ENCODE measurements at places on chromosomes 12 and 14.

DNA sequence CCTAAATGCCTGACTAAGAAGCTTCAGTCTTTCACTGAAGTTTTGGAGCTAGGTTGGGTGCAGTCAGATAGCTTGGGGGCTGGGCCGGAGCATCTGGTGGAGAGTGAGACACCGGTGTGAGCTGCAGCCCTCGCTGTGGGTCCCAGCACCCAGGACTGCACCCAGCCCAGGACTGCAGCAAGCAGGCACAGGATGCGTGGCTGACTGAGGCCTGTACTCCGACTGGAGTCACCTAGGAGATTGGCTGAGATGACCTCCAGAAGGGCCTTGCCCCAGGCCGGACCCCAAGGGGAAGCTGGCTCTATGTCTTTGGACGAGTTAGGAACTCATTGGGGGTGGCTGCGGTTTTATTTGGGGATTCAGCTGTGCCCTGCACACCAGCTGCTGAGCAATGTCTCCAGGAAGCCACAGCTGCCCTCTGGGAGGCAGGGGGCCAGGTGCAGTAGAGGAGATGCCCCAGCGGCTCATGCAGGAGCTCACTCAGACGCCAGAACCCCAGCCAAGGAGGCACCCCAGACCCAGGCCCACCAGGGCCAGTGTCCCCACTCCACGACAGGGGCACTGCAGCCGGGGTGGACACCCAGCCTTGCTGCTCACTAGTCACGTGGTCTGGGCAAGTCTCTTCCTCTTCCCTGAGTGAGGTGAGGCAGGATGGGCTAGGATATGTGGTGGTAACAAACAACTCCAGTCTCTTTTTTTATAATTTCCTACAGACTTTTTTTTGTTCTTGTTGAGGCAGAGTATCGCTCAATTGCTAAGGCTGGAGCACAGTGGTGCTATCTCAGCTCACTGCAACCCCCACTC is 31.8 kb upstream of the RCOR1 start:
- DNase-seq, result no peak

DNA sequence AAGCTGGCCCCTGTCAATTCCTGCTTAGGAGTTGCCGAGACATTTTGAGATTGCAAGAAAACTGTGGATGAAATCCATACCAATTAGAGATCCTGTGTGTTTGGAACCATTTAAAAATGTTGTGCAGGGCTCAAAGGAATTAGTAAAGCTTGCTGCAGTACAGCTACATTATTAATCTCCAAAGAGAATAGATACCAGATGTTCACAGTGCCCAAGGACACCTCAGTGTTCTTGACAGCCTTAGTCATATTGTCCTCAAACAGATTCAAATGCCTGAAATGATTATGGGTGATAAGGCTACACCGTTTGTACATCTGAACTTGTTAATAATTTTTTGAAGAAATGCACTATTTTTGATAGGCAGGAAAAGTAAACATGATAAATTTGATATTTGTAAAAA is 164.6 kb downstream of the MSRB3 start:
- DNase-seq, result no peak

DNA sequence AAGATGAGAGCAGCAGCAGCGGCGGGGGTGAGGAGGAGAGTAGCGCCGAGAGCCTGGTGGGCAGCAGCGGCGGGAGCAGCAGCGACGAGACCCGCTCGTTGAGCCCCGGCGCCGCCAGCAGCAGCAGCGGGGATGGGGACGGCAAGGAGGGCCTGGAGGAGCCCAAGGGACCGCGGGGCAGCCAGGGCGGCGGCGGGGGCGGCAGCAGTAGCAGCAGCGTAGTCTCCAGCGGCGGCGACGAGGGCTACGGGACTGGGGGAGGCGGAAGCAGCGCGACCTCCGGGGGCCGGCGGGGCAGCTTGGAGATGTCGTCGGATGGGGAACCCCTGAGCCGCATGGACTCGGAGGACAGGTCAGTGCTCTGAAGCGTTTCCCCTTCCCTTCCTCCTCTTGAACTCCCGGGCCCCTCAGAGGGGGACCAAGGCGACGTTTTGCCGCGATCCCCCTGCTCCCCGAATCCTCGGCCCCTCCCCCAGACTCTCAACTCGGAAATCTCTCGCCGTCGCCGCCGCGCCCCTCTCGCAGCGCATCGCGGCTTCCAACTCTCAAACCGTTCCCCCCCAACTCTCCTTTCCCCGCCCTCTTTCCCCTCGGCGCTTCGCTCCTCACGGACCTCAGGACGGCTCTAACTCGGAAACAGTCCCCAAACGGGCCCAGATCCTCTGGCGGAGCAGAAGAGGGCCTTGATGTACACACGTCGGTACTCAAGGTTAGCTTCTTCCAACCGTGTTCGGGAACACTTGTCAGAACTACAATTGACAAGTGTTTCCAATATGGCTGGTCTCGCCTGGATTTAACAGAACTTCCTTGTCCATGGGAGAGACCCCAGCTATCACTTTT is 947 bp downstream of the AEBP2 start:
- no peak for DNase-seq

- DNase-seq, result no peak
Observed at GRCh38 chr12:105466901-105467598, 136.6 kb downstream of the C12orf75 start.

- no peak for DNase-seq
Observed at GRCh38 chr12:71276541-71276940, 118.7 kb upstream of the TSPAN8 start.

DNA sequence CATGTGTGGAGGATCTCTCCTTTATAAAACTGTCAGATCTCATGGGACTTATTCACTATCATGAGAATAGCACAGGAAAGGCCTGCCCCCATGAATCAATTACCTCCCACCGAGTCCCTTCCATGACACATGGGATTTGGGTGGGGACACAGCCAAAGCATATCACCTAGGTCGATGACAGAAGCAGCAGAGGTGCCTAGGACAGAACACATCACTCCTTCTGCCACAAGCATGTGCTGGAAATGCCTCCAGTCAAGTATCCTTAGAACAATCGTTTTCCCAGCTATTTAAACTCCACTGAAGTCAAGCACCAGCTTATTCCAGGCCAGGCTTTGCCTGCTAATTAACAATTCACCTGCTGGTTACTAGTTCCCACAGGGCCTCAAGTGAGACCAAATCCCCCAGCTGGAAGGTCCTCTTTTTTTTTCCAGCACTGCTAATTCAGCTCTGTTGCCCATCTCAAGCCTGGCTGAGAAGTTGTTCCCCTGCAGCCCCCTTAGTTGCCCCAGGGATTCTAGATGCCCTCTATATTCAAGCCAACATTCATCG is 212.3 kb upstream of the NUDT4 start:
- no peak for DNase-seq

DNA sequence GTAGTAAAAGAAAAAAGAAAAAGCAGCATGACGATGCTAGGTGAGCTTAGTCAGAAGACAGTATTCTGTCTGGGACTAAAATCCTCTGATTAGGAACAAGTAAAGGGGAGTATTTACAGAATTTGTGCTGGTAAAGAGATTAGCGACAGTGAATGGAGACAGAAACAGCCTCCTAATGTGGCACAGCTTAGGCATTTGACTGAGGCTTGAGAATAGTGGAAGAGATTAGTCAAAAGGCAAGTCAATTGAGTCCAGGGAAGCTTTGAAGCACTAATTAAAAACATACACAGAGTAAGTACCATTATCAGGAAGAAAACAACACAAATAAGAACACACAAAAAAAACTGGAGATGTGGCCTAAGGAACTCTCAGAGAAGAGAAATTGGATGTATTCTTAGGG is 131.9 kb upstream of the CLEC14A start:
- DNase-seq, result no peak

DNA sequence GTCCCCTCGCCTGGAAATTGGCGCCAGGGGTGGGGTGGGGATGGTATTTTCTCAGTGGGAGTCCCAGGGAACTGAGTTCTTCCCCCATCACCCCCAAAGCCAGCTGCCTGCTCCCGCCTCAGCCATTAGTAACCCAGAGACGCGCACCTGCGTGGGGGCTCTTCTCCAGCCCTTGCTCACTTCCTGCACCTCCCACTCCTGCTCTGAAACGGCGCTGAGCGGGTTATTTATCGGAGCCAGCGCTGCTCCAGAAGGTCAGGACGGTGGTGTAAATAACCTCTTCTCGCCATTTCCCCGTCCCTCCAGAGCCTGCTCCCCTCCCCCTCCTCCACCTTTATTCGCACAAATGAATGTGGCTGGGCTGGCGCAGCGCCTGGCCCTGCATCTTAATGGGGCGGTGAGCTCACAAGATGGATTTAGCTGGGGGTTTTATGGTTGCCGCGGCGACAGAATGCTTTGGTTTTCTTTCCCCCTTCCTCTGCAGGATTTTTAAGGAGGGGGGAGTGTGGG is 12.2 kb downstream of the GPR84 start:
- DNase-seq, result no peak

GRCh38 chr14:33617154-33617553 is 333.7 kb downstream of the EGLN3 start:
- DNase-seq, result no peak

GRCh38 chr14:55710506-55711041 is 130.6 kb downstream of the KTN1 start:
- DNase-seq, result no peak

- DNase-seq, result no peak
Observed at GRCh38 chr12:100356644-100357223, at the start of gene SLC17A8. TSS of gene SLC17A8 (plus strand) at chr12:100357074. CDS start at chr12:100357392, 318 bp downstream.

GRCh38 chr14:99324291-99324690 is 52.3 kb upstream of the BCL11B start:
- DNase-seq, result no peak

DNA sequence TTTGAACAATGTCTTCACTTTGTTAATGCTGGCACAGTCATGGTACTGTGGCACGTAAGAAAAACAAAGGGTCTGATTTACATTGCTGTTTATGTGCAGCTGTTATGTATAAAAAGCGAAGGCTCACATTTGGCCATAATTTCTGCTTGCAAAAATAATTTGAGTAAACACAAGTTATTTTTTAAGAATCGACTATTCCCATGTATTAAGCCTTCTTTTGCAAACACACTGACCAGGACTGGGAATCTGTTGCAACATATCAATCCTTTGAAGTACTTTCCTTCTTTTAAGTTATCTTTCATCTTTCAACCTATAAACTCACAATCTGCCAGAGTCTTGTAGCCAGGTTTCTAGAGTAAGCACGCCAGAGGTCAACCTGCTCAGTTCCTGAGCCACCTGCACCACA is 145.4 kb upstream of the BMP4 start:
- DNase-seq, result no peak

DNA sequence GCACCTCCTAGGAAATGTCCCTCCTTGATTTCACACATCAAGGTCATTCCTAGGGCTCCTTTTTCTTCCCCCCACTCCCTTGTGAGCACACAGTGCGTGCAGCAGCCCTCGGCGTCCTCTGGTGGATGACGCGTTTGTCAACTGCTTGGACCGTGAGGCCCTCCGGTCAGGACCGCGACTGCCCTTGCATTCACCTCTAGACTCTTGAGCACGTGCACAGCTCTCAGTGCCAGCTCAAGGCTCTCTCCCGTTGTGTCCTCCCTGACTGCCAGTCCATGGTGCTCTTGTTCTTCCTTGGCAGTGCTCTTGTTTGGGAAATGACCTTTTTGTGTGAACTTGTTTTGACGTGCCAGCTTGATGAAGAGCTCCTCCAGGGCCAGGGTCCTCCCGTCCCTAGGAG is 67.9 kb downstream of the TSPAN9 start:
- DNase-seq, result peak; percentile 79

DNA sequence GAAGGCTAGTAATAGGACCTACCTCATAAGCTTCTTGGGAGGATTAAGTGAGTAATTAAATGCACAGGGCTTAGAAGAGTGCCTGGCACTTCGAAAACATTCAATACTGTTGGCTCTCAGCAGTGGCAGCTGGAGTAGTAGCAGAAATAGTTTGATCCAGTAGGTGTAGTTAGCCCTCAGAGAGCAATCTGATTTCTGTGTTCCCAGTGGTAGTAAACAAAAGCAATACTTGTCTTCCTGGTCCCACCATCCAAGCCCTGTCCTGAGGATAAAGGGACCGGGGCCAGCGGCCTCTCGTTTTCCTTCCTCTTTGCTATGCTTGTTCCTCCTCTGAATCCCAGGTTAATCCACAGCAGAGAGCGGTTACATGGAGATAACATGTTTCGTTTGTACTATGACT is 131.6 kb downstream of the SAMD4A start:
- no peak for DNase-seq

DNA sequence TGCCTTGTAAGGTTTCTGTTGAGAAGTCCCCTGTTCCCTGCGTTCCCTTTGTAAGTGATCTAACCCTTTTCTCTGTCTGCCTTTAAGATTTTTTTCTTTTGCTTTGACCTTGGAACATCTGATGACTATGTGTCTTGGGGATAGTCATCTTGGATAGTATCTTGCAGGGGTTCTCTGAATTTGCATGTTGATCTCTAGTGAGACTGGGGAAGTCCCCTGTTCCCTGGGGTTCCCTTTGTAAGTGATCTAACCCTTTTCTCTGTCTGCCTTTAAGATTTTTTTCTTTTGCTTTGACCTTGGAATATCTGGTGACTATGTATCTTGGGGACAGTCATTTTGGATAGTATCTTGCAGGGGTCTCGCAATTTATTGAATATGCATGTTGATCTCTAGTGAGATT is 38.2 kb upstream of the TMX1 start:
- no peak for DNase-seq

GRCh38 chr14:39173198-39173597 is 1.9 kb upstream of the PNN start:
- no peak for DNase-seq

GRCh38 chr14:75514673-75515628 is 7.3 kb upstream of the BATF start:
- no peak for DNase-seq

GRCh38 chr14:61574514-61574807 is 120.9 kb upstream of the HIF1A start:
- DNase-seq, result no peak

- DNase-seq, result no peak
Observed at GRCh38 chr12:98780261-98780660, 135.2 kb downstream of the APAF1 start.

DNA sequence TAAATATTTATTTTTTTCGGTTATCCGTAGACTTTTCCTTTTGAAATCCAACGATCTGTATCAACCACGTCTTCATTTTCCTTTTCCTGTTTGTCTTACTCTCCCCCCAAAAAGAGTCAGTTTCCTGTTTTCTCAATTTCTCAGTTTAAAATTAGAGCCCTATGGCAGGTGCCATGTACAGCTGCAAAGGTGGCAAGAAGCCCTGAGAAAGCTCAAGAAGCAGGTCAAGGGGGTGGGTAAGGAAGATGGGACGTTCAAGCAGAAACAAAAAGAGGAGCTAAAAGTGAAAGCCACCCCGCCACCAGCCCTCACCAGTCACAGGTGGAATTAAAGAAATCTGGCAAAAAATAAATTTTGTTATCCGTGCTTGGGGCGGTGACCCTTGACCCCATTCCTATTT is 26.7 kb downstream of the SLC35E3 start:
- no peak for DNase-seq

- no peak for DNase-seq
Observed at GRCh38 chr12:89877671-89878070, 169.0 kb upstream of the ATP2B1 start.
